MCF 10A (cell line): ENCODE measurements at places on chromosomes 16 and 17. TPM values are rescaled to one million over a fixed set of nuclear protein-coding genes. Genes with fewer than 3 reads are reported as not detected.

GRCh38 chr17:72090108-72090507 lies 30.7 kb upstream of the SOX9 start:
- no peak for DNase-seq

DNA sequence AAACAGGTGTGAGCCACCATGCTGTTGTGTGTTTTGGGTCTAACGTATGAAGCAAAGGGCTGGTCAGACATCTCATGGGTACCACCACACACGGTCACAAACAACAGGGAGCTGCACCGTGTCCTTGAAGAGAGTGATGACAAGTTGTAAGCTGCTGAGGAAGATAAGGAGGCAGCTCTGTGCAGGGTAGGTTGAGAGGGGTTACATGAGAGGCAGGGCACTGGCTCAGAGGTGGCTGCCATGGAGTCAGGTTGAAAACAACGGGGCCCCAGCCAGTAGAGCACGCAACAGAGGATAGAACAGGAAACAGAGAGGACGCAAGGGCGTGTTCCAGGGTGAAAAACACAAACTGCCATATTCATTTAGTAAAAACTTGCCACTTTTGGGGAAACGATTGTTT lies 52.2 kb downstream of the TRARG1 start:
- DNase-seq = no peak

- DNase-seq = peak; percentile 66
Measured at GRCh38 chr17:45740553-45741330, 43.4 kb upstream of the CRHR1 start.

DNA sequence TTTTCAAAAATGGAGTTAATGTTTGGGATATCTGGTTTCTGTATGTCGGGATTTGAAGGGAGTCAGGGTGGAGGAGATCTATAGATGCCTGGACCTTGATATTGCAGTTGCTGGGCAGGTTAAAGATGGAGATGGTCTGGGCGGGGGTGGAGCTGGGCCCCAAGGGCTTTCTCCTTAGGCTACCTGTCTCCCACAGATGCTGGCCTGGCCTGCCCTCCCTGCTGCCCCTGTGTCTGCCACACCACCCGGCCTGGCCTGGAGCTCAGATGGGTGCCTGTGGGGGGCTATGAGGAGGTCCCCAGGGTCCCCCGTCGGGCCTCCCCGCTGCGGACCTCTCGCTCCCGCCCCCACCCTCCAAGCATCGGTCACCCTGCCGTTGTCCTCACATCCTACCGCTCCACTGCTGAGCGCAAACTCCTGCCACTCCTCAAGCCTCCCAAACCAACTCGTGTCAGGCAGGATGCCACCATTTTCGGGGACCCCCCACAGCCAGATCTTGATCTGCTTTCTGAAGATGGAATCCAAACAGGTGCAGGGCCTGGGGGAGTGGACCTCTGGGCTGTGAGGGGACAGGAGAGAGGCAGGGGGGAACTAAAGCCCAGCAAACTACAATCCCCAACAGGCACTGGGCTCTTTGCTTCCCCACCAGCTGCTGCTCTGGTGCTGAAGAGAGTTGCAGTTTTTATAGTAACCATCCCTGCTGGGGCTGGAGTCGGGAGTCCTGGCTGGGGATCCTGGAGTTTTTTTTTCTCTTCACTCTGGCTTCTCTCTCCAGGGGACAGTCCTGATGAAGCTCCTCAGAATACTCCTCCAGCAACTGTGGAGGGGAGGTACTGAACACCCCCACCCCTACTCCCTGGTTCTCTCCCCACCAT lies 2.9 kb downstream of the ARHGEF15 start:
- DNase-seq = no peak

DNA sequence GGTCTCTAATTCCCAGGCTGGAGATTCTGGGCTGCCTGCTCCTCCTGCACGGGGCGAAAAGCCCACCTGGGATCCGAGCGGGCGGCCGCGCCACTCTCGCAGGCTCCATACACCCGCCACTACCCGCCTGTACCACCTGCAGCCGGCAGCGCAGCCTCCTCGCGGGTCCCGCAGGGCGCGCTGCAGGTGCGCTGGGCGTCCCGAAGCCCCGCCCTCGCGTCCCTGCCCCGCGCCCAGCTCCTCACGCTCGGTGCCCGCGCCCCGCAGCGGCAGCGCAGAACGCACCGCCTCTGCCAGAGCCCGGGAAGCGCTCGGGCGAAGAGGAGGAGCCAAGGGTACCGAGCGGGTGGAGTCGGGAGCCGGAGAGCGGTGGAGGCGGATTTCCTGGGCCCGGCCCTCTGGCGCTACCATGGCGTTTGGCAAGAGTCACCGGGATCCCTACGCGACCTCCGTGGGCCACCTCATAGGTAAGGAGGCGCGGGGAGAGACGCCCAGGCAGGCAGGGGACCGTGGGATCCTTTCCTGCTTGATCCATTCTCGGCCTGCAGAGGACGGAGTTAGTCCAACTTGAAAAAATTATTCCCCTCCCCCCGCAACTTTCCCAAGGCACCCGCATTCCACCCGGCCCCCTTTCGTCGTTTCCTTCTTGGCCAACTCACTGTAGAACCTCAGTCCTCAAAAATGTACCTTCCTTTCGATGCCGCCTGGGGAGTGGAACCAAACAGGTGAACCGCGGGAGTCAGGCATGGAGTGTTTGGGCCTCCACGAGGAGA lies at the start of gene TOM1L1:
Gene TOM1L1, plus strand, starts transcription at position 396 of the 773 bp plus-strand sequence. Its CDS starts 14 bp downstream, at position 410.
- peak; percentile 87 for DNase-seq

Gene POLDIP2
- 84.0 and 105 TPM in 2 replicates for total RNA-seq

Gene SLC16A6
- 1.4 and 1.6 TPM in 2 replicates for total RNA-seq

Gene GRIN2A
- total RNA-seq = not detected in 2 replicates

Gene MYH8
- total RNA-seq = not detected in 2 replicates
